Tongue (tissue), 3 donors: ENCODE measurements at places on chromosomes 12 and 14.

- peak; percentile 39 for DNase-seq
Measured at GRCh38 chr12:991350-992333, 619 bp downstream of the ERC1 start.

DNA sequence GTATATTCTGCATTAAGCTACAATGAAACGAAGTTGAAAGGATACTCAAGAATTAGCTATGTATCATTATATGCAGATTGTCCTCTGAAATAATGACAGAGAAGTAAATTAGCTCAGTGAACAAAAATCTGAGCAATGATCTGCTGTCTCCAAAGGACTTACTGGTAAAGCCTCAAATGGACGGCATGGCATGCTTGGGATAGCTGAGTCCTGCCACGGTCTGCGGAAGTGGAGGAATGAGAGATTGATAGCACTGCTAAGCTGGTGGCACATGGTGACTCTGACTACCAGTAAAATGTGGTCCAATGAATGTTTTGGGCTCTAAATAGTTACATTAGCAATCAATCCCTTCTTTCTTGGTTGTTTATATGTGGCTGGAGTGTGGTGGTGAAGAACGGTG is 3.7 kb upstream of the DENND5B start:
- peak; percentile 44 for DNase-seq

DNA sequence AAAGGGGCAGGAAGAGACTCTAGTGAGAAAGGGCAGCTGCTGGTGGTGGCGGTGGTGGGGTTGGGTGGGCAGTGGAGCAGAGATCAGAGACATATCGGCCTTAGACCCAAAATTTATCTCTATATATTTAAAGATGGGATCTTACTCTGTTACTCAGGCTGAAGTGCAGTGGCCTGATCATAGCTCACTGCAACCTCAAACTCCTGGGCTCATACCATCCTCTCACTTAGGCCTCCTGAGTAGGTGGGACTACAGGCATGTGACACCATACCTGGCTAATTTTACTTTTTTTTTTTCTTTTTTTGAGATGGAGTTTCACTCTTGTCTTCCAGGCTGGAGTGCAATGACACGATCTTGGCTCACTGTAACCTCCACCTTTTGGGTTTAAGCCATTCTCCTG is 18.6 kb upstream of the ITGA5 start:
- DNase-seq = no peak

- DNase-seq = peak; percentile 46
Measured at GRCh38 chr12:126093908-126094307, 1028.7 kb downstream of the AACS start.

DNA sequence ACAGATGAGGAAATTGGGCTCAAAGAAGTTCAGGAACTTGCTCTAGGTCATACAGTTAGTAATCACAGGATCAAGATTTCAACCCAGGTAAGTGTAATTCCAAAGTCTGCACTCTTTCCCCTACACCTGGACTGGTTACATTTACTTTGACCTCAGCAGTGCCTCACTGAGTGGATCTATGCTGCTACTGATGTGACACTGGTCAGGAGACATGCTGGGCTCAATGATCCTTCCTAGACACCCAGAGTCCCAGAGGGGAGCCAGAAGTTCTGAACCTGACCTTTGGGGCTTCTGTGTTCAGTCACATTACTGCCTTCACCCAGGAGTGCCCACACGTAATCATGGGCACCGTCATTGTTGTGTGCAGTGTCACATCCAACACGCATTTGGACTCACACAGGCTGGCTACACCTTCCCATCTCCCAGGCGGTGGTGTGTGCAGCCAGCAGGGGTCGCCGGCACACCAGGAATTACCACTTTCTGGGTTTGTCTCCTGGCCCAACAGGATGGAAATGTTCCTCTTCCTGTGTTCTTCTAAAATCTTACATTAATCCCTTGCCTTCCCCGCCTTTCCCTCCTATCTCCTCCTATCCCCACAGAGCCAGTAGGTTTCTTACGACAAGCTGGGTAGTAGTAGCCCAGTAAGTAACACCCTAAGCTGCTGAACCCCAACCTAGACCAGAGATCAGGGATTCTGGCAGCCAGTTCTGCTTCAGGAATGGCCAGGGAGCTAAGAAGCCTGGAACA is 25.6 kb downstream of the CALCOCO1 start:
- DNase-seq = peak; percentile 84

- DNase-seq = no peak
Measured at GRCh38 chr12:19138551-19138950, 9.0 kb downstream of the PLEKHA5 start.

DNA sequence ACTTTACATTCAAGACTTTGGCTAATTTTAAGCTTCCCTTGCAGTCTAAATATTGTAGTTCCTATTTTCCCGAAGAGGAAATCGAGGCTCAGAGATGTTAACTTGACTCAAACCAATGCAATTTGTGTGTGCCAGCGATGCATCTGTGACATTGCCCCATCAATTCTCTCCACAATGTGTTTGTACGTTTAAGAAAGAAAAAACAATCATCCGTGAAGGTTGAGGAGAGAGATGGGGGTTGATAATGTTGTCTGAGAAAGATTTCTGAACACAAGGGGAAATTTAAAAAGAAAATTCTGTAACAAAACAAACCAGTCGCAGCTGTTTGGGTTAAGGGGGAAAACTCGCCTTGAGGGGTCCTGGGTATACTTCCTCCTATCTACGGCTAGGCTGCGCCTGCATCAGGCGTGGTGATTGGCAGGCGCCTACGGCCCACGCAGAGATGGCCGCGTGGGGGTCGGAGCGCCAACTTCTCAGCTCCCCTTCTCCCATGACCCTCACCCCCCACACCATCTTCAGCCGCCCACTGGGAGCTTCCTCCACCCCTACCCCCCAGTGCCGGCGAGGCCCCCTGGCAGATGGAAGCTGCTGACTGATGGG is 12.3 kb downstream of the SIX1 start:
- peak; percentile 33 for DNase-seq

DNA sequence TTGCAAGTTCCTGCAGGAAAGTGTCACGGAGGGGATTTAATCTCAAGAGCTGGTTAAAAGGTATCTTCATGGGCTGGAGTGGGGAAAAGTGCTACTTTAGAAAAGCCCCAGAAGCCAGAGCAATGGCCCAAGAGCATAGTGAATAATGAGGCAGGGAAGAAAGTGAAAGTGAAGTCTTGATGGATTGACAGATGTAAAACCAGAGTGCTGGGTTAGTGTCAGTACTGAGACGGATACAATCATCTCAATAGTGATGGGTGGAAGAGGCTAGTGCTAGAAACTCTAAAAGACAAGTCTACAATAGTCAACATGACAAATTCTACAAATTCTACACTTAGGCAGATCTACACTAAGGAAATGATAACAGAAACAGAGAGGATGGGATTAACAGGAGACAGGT is 68.1 kb downstream of the CIT start:
- DNase-seq = no peak

- peak; percentile 63 for DNase-seq
Measured at GRCh38 chr14:51498411-51499227, 153.1 kb upstream of the FRMD6 start.

DNA sequence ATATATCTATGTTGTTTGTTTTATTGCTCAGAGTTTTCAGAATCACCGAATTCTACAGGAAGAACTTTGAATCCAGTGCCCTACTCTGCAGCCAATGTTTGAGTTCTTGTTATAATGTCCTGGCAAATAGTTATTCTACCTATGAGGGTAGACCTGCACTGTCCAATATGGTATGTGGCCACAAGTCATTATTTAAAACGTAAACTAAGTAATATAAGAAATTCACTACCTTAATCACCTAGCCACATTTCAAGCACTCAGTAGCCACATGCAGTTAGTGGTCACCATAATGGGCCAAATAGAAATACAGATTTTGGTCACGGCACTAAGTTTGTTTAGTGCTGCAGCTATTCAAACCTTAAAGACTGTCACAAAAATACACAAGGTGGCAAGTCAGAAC is 26.4 kb downstream of the GNPTAB start:
- no peak for DNase-seq

- DNase-seq = no peak
Measured at GRCh38 chr12:131076296-131076695, 122.6 kb downstream of the ADGRD1 start.

DNA sequence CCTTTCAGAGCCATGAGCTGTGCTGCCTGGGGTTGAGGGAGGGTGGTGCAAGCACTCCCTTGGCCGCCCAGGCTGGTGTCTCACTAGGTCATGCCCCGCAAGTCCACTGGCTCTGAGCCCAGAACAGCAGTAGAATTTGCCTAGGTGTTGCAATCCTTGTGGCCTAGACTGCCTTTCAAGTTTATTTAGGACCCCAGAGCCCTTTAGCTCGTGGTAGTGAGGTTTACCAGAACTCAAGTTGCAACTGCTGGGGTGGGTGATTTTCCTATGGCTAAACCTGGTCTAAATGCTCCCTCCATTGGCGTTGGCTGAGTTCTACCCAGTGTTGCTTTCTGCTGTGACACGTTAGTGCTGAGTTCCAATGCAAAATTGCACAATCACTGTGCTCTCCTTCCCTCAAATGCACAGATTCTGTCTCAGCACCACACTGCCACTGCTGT is 287.2 kb downstream of the BCAT1 start:
- no peak for DNase-seq

- no peak for DNase-seq
Measured at GRCh38 chr14:77190977-77191376, 9.4 kb downstream of the TMEM63C start.

- DNase-seq = no peak
Measured at GRCh38 chr14:91862417-91862816, 4.9 kb downstream of the TC2N start.

DNA sequence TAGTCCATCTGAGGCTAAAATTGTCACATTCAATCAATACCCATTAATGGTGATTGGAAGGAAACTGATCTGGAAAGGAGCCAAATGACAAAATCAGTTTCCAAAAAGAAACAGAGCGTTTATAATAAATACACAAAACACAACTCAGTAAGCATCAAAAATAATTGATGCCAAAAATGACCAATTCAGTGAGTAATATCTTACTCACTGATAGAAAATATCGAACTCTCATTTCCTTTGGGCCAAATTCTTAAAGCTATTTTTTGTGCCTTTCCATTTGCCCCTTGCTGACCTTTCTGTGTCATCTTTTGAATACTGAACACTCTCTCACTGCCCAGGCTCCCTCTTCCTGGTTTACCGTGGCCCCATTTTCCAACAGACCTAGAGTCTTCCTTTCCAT is 22.5 kb upstream of the ATP2B1 start:
- no peak for DNase-seq

- DNase-seq = no peak
Measured at GRCh38 chr12:99009654-99010296, 364.7 kb downstream of the APAF1 start.

DNA sequence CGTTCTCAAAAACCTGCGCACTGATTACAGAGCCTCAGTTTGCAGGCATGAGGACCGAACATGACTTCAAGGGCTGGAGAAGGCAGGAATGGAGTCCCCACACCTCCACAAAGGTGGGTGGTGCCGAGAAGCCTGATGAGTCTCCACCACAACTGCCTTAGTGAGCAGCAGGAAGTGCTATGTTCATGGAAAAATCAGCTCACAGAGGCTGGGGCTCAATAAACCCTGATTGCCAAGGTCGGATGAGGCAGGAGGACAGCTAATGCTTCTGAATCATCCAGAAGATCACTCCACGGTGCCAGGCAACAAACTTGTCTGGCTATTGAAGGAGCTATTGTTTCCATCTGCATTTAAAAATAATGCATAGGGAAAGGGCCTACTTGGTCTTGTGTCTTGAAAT is 31.1 kb downstream of the APPL2 start:
- DNase-seq = no peak

GRCh38 chr12:107650977-107651376 is 34.6 kb upstream of the PWP1 start:
- no peak for DNase-seq

DNA sequence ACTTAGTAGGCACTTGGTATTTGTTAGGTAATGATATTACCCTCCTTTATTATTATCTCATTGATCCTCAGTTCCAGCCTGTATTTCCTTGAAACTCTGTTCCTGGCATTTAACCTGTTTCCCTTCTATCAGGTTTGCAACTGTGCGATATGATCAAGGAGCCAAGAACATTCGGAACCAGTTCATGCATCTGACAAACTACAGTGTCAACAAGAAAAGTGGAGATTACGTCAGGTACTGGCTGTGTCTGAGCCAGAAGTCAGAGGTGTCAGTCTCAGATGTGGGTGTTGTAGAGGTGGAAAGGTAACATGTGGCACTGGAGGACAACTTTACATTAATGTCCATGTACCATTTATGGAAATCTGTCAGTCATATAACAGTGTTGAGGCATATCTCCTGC is 56.7 kb downstream of the TTLL5 start:
- no peak for DNase-seq

DNA sequence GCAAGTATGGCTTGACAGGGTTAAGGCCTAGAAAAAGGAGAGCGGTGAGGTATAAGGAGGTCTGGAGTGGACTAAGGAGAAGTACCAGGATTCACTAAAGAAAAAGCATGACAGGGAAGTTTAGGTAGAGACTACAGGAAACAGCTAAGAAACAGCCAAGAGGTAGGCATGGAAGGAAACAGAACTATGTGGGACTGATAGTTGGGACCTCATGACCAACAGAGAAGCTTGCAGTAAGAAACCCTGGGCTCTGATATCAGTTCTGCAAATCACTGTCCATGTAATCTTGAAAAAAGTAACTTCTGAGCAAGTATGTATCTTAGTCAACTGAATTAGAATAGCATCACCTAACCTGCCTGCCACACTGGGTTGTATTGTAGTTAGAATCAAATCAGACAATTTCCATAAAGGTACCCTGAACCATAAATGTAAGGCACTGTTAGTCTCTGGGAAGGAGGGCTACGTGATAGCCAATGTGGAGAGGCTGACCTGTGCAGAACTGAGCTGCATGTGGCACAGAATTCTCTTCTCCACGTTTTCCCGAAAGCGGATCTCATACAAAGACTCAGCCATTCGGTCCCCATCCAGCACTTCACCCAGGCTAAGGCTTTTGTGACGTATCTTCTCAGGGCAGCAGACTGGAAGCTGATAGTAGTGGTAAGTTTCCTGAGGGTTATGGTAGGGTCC is 912 bp downstream of the TM9SF1 start:
- DNase-seq = no peak

DNA sequence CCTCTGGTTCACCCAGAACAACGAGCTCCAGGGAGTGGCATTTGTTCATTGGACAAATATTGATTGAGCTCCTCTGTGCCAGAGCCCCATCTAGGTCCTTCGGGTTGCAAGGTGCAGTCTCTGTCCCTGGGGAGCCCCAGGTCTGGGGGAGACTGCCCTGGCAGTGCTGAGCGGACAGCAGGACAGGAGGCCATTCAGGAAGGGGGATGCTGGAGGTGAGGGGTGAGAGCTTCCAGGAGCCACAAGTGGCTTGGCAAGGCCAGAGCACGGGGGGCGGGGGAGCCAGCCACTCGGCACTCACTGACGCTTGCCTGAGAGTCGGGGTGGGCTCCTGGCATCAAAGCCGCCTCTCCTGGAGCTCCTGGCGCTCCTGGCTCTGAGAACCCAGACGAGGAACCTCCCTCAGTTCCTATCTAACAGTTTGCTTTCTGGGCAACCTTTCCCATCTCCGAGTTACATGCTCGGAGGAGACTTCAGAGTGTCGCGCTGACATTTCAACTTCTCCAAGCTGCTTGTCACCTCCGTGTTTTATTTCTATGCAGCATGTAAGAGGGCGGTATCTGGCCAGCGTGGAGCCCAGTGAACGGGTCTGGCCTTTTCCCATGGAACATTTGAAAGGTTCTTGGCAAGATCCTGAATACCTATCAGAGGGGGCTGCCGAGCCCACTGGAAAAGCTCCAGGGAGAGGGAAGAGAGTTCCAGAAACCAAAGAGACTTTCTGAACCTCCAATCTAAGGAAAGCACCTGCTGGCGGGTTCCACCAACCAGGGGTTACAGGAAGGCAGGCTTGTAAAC is 62.0 kb upstream of the BCL11B start:
- no peak for DNase-seq
